ENCODE measurements at places on chromosomes 16 and 17.

GRCh38 chr16:50038756-50039529, 13.9 kb downstream of the CNEP1R1 start:
- DNase-seq: no peak

DNA sequence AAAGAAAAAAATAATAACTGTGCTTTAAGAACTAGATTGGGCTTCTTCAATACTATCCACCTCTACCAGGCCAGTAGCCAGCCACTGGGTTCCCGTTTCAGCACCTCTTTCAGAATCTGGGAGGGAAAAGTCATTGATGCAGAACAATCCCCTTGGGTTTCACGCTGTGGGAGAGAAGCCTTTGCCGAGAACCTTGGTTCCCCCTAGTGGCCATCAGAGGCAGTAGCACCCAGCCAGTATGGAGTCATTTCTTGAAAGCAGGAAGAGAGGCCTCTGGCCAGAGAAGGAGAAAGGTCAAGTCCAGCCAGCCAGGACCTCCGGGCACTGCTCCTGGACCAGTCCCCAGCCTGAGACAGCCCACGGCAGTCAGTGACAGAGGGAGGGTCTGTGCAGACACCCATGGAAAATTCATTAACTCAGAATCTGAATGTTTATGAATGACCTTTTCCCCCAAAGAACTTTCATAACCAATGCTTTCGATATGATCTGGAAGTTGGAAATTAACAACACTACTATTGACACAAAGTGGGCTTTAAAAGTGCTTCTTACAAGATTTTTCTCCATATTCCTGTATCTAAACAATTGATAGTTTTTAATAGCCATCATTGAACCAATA, 51.2 kb upstream of the CDH5 start:
- DNase-seq: peak; percentile 79

- no peak for DNase-seq
Observed at GRCh38 chr17:77502626-77503292, 362.0 kb downstream of the SEC14L1 start.

DNA sequence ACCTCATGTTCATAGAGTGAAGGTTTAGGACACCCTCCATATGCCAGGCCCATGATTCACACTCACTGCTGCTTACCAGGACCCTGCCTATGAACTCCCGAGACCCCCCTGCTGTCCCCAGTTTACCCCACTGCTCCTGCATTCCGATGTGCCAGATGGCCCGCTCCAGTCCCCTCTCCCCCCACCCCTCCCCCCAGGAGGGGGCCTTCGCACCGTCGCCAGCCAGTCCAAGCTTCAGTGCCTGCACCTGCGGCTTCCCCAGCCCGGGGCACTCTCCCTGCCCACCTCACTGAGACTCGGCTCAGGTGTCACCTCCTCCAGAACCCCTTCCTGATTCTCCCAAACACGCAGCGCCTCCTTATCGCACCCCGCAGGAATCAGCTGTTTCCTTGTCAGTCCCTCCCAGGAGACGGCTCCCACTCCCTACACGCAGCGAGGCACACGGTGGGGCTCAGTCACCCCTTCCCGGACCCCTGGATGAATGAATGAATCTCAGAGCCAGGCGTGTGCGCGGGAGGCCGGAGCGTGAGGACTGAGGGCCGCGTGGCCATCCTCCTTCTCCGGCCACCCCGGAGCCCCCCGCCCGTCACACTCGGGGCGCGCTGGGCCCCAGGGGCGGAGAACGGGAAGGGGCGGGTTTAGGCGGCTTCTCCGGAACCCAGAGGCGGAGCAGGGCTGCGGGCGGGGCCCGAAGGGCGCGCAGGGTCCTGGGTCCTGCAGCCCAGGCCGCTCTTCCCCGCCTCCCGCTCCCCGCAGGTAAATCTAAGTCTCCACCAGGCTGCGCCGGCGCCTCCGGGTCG, 1.6 kb downstream of the MYO1C start:
- peak; percentile 48 for DNase-seq

- no peak for DNase-seq
Observed at GRCh38 chr17:54945671-54946070, 22.8 kb downstream of the COX11 start.
